ENCODE measurements at places on chromosomes 4 and X.
A peak's percentile ranks its signal among the peaks of the same experiment; 100 is the strongest.

DNA sequence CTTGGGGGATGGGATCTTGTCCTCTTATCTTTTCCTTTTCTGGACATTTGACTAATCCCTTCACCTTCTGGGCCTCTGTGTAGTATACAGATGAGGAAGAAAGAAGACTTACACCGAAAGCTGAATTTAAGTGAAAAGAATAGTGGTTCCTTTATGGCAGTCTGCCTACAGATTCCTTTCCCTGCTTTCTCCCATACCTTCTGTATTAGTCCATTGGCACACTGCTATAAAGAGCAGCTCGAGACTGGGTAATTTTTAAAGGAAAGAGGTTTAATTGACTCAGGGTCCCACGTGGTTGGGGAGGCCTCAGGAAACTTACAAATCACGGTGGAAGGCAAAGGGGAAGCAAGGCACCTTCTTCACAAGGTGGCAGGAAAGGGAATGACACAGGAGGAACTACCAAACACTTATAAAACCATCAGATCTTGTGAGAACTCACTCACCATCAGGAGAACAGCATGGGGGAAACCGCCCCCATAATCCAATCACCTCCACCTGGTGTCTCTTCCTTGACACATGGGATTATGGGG lies 34.0 kb upstream of the CD38 start:
- DNase-seq, result peak; percentile 44

GRCh38 chr4:102778720-102779119 lies 18.0 kb upstream of the MANBA start:
- DNase-seq, result no peak

DNA sequence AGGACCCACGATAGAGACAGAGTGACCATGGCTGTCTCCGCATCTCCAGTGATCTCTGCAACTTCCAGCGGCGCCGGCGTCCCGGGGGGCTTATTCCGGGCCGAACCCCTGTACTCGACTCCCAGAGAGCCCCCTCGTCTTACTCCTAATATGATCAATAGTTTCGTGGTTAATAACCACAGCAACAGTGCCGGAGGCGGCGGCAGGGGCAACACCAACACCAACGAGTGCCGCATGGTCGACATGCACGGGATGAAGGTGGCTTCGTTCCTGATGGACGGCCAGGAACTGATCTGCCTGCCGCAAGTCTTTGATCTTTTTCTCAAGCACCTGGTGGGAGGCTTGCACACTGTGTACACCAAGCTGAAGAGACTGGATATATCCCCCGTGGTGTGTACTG lies 343 bp downstream of the DACH2 start:
- DNase-seq, result no peak

DNA sequence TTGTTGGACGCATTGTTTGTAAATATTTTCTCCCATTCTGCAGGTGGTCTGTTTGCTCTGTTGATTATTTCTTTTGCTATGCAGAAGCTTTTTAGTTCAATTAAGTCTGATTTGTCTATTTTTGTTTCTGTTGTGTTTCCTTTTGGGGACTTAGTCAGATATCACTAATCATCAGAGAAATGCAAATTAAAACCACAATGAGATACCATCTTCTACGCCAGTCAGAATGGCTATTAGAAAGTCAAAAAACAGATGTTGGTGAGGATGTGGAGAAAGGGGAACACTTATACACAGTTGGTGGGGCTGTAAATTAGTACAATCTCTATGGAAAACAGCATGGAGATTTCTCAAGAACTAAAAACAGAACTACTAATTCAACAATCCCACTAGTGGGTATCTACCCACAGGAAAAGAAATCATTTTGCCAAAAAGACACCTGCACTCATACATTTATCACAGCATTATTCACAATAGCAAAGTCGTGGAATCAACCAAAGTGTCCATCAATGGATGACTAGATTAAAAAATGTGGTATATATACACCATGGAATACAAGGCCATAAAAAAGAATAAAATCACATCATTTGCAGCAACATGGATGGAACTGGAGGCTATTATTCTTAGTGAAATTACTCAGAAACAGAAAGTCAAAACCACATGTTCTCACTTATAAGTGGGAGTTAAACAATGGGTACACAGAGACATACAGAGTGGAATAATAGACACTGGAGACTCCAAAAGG lies 8.1 kb downstream of the COQ2 start:
- no peak for DNase-seq

DNA sequence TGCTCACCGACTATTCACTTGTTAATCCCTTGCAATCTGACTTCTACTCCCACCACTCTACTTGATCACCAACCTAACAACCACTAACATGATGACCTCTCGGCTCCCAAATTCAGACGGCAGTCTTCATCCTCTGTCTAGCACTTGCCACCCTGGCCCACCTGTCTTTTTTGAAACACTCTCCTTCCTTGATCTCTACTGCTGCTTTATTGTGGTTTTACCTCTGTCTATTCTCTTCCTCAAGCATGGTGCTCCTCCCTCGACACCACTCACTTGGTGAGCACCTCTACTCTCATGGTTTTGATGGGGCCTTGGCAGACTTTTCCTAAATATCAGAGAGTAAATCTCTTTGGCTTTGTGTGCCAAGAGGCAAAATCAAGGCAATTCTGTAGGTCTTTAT lies 21.7 kb upstream of the CXCR3 start:
- no peak for DNase-seq

GRCh38 chr4:155523358-155523757 lies 143.3 kb upstream of the GUCY1A1 start:
- no peak for DNase-seq
